ENCODE measurements at places on chromosomes 13 and 19.

GRCh38 chr13:46961719-46962118, 64.9 kb upstream of the HTR2A start:
- peak; percentile 76 for DNase-seq

GRCh38 chr19:4077800-4078684, 11.3 kb upstream of the ZBTB7A start:
- DNase-seq: no peak

DNA sequence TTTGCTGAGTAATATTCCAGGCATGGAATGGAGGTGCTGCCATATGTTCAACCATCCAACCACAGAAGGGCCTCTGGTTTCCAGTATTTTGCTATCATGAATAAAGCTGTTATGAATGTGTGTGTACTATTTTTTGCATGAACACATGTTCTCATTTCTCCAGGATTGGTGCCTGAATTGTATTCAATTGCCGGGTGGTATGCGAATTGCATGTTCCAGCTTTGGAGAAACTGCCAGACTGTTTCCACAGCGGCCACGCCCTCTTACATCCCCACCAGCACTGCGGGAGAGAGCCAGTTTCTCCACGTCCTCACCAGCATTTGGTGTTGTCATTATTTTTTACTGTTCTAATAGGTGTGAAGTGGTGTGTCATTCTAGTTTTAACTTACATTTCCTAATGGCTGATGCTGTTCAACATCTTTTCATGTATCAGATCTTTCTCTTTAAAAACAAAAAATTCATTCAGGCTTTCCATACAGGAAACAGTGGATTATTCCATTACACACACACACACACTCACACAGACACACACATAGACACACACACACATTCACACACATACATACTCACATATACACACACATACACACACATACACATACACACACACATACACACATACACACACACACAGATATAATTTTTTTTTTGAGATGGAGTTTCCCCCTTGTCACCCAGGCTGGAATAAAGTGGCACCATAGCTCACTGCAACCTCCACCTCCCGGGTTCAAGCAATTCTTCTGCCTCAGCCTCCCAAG, 154.1 kb downstream of the PTPRS start:
- DNase-seq: peak; percentile 14

- DNase-seq: peak; percentile 67
Observed at GRCh38 chr13:79398915-79399314, 7.1 kb downstream of the RBM26 start.

GRCh38 chr19:49802836-49803528, 10.1 kb downstream of the FUZ start:
- DNase-seq: no peak

DNA sequence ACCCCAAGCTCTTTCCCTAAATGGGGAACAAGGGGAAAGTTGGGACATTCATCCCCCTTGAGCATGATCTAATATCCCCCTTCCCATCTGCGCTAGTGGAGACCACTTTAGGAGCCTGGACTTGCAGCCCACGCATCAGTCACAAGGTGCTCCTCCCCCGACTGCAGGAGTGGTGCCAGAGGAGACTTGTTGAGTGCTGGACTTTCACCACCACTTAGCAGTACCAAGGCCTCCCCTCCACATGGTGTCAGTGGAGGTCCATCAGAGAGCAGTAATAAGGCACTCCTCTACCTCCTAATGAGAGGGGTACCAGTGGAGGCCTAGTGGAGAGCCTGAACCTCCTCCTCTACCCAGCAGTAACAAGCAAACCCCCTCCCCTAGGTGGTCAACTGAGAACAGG, 22.5 kb downstream of the CAB39L start:
- DNase-seq: no peak

DNA sequence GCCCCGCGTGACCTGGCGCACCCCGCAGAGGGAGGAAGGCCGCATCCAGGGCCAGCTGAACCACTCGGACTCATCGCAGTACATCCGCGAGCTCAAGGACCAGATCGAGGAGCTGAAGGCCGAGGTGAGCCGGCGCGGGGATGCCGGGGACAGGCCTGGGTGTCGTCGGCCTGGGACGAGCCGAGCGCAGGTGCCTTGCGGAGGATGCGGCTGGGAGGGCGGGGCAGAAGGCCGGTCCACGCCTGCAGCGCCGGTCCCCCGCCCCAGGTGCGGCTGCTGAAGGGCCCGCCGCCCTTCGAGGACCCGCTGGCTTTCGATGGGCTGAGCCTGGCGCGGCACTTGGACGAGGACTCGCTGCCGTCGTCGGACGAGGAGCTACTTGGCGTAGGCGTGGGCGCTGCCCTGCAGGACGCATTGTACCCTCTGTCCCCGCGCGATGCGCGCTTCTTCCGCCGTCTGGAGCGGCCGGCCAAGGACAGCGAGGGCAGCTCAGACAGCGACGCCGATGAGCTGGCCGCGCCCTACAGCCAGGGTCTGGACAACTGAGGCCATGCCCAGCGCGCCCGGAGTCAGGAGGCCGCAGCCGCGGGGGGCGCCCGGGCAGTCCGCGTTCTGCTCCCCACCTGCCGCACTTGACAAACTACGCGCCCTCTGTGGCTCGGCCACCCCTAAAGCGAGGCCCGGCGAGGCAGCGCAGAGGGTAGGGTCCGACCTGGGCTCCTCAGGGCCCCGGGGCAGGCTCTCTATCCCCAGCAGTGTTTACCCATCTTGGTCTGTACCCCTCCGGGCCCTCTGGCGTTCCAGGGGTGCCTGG, 10.8 kb downstream of the PRR36 start:
- no peak for DNase-seq

DNA sequence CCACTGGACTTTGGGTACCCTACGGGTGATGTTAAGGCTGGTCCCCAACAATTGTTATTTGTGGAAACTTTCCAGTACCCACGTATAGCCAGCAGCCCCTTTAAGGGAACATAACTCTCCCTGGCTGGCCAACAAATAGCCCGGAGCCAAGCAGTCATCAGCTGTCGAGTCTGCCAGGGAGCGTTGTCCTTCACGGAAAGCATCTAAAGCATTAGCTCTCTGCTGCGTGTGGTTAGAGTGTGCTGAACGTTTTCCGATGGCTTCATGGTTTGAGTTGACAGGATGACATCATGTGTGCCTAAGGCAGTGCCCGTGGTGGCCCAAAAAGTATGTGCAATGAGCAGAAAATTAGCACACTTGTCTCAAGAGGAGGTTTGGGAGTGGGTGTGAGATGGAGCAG, 3.3 kb upstream of the ZNF556 start:
- DNase-seq: no peak

DNA sequence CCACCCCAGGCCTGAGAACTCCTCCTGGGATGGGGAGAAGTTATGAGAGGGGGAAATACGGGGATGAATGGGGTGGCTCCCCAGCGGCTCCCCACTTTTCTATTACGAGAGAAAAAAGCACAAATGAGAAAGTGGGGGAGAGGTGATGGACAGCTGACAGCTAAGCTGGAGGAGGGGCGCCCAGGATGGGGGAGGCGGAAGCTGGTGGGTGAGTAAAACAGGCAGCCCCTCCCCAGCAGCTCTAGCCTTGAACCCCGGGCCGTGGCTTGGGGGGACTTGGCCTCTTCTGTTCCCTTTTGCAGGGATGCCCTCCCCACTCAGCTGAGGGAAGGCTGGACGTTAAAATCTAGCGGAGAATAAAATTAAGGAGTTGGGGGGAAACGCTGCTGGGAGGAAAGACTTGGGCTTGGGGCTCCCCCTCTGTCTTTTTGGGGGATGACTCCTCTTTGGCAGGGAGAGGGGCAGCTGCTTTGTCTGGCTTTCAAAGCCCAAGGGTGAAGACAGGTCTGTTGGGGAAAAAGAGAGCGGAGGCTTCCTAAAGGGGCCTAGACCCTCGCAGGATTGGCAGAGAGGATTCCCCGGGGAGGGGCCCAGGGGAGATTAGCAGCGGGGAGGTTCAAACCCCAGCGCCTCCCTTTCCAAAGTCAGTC, 1.4 kb upstream of the SAMD1 start:
- DNase-seq: no peak

DNA sequence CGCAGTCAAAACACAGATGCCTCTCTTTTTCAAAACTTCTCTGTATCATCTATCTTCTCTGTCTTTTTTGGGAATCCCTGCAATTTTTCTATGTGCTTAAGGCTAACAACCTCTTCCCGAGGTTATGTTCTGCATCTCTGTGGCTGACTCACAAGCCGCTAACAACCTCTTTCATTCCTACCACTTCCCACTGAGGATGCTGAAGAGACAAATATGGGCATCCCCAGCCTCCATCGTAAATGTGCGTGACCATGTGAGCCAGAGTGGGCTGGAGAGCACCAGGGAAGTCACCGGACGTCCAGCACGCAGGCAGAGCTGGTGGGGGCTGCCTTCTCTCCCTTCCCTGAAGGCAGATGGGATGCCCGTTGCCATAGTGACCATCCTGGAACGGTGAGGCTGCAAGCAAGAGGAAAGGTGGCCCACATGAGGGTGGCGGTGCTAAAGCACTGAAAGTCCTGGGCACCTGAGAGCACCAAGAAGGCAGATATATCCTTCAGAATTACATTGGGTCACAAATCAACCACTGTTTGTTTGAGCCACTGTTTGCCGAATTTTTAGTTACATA, 122.8 kb downstream of the SHISA2 start:
- peak; percentile 43 for DNase-seq

DNA sequence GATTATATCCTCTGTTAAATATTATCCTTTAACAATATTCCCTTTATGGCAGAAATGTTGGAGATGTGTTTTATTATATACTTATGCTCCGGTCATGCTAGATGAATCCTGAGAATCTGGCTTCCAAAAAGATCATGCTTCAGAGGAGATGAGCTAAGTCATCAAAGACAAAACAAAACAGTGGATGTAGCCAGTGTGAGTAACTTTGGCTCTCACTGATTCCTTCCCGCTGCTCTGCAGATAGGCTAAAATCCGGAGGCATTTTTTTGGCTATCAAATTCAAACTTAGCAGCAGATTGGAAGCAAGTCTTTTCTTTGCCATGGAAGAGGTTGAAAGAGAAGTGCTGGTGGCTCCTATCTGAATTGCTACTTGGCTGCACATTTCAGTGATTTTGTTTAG, 295.9 kb downstream of the GPC6 start:
- peak; percentile 20 for DNase-seq
